Suprapubic skin (tissue), 4 donors: ENCODE measurements at places on chromosomes 6 and 20. TPM values are rescaled to one million over a fixed set of nuclear protein-coding genes. Genes with fewer than 3 reads are reported as not detected.

The HMGCLL1 gene
- total RNA-seq, result 0.62 TPM

The PSORS1C1 gene
- 5.5 TPM for total RNA-seq

The NR2E1 gene
- total RNA-seq, result not detected

The EDN1 gene
- 21.7 TPM for total RNA-seq

The ME1 gene
- 40.5 TPM for total RNA-seq

The HAO1 gene
- total RNA-seq, result not detected

The ALDH8A1 gene
- 1.0 TPM for total RNA-seq

The NTSR1 gene
- total RNA-seq, result 0.55 TPM

The RIPPLY2 gene
- total RNA-seq, result not detected

The MUC21 gene
- total RNA-seq, result 0.38 TPM

The TULP1 gene
- total RNA-seq, result not detected

The MICB gene
- 1.9 TPM for total RNA-seq

GRCh38 chr6:73817253-73817652 is 121.2 kb downstream of the CD109 start:
- no peak for DNase-seq

DNA sequence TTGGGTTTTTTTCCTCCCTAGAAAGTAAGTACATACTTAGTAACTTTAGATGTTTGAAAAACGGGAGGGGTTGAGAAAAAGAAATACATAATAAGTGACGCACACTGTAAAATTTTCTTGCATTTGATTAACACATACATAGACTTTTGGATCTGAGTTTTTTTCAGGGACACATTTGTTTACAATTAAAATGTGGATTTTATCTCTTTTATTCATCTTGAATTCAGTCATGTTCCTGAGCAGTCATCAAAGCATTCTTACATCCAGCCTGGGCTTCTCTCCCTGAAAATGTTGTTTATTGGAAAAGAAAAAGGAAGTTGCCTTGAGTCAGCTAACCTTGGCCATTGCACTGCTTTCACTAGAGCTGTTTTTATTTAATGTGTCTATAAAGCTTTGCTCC is 8.7 kb upstream of the RPP40 start:
- DNase-seq, result no peak

DNA sequence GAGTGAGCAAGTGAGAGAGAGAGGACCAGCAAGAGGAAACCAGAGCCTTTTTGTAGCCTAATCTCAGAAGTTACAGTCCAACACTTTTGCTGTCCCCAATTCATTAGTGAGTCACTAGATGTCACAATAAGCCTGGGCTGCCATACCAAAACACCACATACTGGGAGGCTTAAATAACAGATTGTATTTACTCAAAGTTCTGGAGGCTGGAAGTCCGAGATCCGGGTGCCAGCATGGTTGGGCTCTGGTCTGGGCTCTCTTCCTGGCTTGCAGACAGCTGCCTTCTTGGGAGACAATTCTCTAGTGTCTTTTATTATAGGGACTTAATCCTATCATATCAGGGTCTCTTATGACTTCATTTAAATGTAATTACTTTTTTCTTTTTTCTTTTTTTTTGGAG is 50.7 kb upstream of the FERMT1 start:
- no peak for DNase-seq

GRCh38 chr6:132392270-132392646 is 9.0 kb downstream of the MOXD1 start:
- DNase-seq, result no peak

GRCh38 chr6:168319279-168320111 is at the start of gene DACT2:
DACT2 (minus strand) TSS chr6:168319777; CDS start chr6:168319633, 144 bp downstream.
- DNase-seq, result no peak

- DNase-seq, result no peak
Observed at GRCh38 chr6:125165256-125165655, 11.7 kb downstream of the TPD52L1 start.

DNA sequence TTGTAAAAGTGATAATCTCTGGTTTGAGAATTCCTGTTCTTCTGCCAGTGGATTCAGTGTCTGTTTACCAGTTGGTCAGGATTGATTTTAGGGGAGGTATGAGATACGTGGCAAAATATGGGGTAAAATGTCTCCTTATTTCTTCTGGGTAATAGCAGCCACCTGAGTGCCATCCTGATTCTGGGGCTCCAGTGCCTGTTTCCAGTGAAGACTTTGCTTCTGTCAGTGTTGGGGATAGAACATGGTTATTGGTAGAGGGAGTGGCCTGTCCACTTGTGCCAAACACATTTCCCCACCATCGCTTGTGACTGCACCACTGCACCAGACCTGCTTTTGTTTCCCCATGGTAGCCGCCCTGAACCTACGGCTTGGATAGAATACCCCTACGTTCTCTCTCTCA is 15.7 kb downstream of the PANK2 start:
- DNase-seq, result no peak

DNA sequence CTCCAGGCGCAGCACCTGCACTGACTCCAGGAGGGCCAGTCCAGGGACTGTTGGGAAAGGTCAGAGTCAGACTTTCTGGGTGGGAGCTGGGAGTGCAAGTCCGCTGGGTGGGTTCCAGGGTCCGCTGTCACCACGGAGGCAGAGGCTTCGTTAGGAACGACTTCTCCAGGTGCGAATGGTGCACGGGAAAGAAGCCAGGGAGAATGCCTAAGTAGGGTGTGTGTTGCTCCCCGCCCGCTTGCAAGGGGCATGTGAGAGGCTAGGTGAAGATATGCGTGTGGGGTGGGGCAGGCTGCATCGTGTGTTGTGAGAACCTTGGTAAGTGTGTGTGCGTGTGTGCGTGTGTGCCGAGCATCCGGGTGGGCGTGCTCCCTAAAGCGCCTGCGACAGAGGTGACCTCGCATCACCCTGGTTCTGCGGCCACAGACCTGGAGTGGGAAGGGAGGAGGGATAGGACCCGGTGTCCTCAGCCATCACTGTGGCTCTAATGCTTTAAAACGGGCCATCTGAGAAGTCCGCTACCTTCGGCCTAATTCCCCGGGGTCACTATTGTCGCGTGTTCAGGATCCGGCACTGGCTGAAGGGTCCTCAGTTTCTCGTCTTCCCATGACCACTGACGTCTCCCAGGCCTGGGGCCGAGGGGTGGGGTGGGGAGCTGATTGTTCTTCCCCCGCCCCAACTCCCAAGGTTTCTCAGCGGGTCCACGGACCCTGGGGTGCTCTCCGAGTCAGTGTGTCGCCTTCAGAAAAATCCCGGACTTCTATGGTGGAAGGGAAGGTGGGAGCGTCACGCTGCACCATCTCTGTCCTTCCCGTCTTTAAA is 6.1 kb downstream of the SLC32A1 start:
- DNase-seq, result no peak

- no peak for DNase-seq
Observed at GRCh38 chr6:3803627-3804468, 45.3 kb upstream of the FAM50B start.

DNA sequence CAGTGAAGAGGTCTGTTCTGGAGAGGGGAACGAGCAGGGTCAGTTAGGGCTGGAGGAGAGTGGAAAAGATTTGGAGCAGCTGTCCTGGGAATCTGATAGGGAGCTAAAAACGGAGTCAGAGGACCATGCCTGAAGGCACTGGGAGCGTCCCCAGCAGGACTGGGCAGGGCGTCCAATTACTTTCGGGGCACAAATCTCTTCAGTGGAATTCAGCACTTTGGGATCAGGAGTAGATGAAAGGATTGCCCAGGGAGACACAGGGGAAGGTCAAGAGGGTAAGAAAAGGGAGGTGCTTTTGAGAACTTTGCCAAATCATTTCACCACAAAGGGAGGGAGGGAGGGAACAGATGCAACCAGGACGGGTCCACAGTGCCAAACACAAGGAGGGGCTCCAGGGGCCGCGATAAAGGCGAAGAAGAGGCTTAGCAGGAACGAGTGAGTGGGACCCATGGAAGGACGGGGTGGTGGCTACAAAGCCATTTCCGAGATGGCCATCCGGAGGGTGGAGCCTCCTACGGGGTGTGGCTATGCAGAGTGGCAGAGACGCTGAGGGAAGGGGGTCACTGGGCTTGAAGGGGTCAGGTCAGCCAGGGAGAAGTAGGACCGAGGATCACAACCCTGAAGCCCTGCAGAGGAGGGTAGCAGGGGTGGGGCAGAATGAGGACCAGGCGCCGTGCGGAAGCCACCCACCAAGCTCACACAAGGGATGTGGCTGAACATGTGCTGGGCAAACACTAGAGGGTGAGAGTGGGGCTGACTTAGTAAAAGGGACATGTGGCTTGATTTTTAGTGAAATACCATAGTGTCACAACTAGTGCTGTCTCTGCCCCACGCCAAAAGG is 180.0 kb upstream of the RREB1 start:
- peak; percentile 80 for DNase-seq

- no peak for DNase-seq
Observed at GRCh38 chr20:43420192-43420591, 37.5 kb upstream of the SRSF6 start.

DNA sequence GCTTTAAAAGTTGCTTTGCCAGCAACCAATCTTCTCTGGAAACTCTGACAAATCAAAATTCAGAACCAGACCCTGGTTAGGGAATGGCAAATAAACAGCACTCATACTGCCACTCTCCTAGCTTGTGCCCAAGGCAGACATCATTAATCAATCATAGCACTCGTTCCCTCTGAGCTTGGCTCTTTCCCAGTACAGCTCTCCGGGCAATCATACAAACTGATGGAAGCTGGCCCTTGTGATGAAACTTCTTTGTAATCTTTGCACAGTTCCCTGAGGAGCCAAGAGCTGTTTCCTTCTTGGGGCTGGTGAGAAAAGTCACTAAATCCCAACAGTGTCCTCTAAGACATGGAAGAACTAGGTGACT is 34.7 kb downstream of the KIAA1755 start:
- DNase-seq, result no peak

- DNase-seq, result no peak
Observed at GRCh38 chr6:116571683-116572000, 338 bp downstream of the RWDD1 start.

GRCh38 chr20:431012-431904 is 23.2 kb downstream of the RBCK1 start:
- DNase-seq, result no peak

DNA sequence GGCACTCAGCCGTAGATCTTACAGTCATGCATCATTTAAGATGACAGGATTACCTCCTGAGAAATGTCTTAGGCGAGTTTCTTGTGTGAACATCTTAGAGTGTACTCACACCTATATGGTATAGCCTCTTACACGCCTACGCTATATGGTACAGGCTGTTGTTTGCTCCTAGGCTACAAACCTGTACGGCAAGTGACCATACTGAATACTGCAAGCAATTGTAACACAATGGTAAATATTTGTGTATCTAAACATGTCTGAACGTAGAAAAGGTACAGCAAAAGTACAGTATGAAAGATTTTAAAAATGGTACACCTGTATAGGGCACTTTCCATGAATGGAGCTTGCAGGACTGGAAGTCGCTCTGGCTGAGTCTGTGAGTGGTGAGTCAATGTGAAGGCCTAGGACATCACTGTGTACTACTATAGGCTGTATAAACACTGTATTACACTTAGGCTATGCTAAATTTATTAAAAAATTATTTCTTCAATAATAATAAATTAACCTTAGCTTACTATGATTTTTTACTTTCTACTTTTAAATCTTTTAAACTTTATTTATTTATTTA is 541 bp upstream of the IL20RA start:
- DNase-seq, result no peak

DNA sequence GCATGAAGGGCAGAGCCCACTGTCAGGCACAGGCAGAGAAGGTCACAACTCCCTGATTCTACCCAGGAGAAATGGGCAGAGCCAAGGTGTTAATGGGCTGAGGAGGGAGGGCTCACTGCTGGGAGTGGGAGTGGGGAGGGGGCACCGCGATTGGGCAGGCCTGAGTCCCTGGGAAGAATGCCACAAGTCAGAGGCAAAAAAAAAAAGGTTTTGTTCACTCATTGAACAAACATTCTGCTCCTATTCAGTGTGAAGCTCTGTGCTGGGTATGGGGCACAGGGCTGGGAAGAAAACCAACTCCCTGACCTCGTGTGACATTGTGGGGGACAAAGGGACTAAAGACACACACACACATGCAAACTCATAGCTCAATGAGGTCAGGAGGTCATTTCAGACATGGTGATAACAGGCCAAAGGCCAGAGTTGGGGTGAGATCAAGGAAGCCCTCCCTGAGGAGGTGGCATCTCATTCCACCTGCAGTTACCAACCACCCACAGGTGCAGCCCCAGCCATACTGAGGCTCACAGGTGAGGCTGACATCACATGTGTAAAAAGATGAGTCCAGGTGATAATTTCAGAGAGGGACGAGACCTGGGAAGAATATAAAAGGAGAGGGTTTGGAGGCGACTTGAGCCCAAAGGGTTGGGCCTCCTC is 3.2 kb upstream of the PMEPA1 start:
- no peak for DNase-seq

DNA sequence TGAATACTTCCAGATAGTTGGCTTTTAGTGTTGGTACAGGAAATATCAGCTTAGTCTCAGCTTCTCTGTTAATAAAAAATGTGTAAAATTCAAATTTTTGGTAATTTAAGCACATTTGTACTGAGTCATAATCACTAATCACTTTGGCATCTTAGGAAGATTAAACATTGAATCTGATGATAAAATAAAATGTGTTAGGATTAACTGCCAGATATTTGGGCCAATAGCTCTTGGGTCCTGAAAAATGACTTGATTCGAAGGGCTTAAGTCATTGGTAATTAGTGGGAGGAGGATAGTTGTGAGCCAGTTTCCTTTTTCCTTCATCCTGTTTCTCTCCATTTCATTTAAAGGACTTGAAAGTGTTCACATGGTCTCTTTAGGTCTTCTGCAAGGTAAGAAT is 426.1 kb downstream of the RFPL4B start:
- no peak for DNase-seq

GRCh38 chr20:24965065-24965919 is 16.2 kb downstream of the CST7 start:
- peak; percentile 50 for DNase-seq

- DNase-seq, result no peak
Observed at GRCh38 chr6:38436726-38437465, 202.8 kb downstream of the BTBD9 start.

DNA sequence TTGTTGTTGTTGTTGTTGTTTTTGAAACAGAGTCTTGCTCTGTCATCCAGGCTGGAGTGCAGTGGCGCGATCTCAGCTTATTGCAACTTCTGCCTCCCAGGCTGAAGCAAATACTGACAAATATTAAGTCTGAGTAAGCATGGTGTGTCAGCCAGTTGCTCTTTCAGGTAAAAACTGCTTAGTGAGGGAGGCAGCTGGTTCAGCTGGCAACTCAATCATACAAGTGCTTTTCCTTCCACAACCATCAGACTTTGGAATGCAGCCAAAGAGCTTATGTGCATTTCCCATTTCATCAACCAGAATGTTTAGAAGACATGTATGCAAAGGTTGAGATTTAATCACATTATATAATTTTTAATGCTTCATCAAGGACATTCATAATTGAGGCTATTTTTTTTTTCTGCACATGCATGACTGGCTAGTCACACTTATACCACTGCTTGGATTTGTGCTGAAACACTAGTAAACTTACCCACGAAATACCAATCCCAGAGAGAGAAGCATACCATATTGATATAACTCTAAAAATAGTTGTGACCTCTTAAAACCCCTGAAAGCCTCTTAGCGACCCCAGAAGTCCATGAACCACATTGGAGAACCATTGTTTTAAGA is 56.0 kb downstream of the CLIC5 start:
- DNase-seq, result no peak

- no peak for DNase-seq
Observed at GRCh38 chr20:46997187-46997586, 102.5 kb downstream of the EYA2 start.
